ENCODE measurements at places on chromosomes 16 and 17.

DNA sequence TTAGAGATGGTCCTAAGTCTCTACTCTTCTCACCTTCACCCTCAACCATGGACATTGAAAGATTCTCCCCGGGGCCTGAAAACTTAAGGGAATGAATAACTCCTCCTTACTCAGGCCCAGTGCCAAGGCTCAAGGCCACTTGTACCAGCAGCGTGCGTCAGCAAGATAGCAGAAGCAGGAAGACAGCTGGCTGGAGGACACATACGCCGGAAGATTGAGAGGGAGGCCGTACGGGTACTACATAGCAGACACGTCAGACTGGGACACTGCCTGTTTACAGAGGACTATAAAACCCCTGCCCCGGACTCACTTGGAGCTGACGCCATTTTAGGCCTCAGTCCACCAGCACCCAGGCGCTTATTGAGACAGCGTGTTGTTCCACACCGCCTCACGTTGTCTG, 75.8 kb upstream of the MED13 start:
- no peak for DNase-seq

DNA sequence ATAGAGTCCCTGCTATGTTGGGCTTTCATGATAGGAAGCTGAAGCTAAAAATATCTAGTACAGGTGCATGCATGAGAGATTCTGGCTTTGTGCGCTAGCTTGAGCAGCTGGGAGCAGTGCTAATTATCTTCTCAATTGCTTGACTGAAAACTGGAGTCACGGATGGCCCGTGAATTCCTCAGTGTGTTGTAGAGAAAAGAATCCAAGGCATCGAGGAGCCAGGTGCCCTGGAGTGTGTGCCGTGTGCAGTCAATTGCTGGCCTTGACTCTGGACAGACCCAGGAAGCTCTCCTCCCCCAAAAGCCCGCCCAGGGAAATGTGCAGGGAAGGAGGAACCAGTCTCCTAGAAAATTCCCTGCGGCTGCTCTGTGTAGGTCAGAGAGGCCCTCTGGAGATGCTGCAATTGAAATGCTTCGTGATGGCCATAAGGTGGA, 14.2 kb downstream of the LGALS3BP start:
- DNase-seq, result no peak

- DNase-seq, result no peak
These were observed 3.0 kb downstream of the TNK1 start for GRCh38 chr17:7383742-7384488.

- DNase-seq, result no peak
These were observed 934 bp downstream of the MAP2K6 start for GRCh38 chr17:69415431-69415830.

- no peak for DNase-seq
These were observed 307.5 kb upstream of the DYNLRB2 start for GRCh38 chr16:80233097-80233835.
